ENCODE measurements at places on chromosomes 13 and 19.

- DNase-seq = no peak
Observed at GRCh38 chr13:40494513-40494912, 171.9 kb downstream of the FOXO1 start.

DNA sequence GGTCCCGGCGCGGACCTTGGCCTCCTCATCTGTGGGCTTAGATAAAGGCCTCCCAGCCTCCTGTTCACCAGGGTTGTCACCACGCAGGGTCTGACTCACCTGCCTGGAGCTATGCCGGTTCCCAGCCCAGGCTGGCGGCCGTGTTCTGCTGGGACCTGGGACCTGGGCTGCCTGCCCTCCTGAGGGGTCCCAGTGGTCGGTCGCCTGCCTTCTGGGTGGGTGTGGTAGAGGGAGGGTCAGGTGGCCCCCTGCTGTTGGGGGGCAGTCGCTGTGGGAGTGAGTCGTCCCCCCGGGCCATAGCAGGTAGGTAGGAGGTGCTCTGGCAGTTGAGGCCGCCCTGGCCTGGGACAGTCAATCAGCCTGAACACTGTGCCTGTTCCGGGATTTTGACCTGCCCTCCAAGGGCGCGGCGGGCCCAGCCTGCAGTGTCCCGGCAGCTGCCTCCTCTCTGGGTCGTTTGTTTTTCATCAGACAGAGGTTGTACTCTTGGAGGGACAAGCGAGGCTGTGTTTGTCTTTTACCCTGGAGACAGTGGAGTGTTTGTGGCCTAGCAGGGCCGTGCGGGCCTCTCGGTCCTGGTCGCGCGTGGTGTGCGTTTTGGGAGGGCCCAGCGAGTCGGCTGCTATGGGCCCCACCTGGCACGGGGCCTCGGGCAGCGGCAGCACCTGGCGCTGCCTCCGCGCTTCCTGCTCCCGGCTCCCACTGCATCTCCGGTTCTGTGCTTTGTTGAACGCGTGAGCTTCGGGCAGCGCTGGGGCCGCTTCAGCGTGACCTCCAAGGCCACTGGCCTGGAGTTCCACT, 2.6 kb downstream of the ADAT3 start:
- no peak for DNase-seq

DNA sequence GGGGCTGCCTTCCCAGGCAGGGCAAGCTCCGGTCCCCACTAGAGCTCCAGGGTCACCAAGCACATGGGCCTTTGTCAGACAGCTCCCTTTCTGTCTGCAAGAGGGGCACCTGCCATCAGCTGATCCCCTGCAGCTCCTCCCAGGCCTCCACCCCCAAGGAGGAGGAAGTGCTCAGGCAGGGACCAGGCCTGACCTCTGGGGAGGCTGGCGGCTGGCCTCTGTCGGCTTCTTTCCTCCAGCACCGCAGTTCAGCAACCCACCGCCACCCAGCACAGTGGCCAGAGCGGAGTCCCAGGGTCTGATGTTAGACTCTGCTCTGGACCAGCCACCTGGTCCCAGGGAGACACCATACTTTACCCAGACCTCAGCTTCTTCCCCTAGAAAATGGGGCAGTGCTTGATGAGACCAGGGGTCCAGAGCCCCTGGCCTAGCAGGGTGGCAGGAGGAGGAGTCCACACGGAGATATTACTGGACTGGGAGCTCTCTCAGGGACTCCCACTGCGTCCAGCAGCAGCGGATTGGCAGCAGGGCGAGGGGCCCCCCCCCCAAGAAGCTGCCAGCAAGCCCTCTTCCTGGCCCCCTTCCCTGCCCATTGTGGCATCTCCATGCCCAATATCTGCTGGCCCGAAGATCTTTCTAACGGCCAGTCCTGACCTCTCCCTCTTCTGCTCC, 24.1 kb downstream of the NKPD1 start:
- DNase-seq = no peak

DNA sequence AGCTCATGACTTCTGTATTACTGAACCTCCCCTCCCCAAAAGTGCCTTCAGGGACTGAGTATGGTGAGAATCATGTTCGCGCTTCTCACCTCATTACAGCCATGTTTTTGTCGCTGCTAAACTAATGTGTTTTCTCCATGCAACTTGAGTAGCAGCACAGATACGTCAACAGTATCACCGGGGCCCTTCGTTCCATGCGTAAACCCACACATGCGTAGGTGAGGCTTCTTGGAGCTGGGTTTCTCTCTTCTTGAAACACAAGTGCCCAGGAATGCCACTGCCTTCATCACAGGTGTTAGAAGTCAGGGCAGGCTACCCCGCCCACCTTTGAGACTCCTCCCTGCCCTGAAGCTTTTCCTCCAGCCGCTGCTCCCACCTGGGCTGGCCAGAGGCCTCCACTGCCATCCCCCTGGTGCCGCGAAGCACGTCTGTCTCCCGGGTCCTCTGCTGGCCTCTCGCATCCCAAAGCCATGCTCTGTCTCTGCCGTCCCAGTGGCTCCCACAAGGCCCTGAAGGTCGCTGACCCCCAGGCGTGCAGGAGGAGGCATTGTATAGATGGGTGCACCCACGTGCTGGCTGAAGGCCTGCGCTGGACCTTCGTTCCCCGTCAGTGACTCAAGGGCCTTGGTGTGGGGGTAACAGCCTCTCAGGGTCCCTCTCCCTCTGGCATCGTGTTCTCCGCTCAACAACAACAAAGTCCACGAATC, 135.3 kb upstream of the MCF2L start:
- DNase-seq = no peak

GRCh38 chr19:16040642-16041041, 35.7 kb upstream of the TPM4 start:
- peak; percentile 20 for DNase-seq

- DNase-seq = no peak
Observed at GRCh38 chr13:50721672-50721992, 121.9 kb downstream of the DLEU7 start.

- DNase-seq = no peak
Observed at GRCh38 chr19:50967929-50968715, 1.3 kb downstream of the KLK6 start.

DNA sequence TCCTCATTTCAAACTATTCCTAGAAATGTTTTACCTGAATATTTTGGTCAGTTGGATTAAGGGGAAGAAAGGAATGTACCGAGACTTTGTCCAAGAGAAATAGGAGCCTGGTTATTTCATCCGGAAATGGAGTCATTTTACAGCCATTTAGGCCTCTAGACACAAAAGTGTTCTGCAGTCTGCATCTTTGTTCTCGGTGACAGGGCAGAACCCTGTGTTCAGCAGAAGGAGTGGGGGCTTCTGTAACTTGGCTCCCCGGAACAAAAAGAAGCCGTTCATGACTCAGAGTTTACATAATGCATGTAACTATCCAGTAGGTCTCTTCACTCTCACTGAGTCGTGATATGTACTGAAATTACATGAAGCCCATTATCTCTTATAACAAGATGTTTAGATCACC, 21.6 kb upstream of the FNDC3A start:
- peak; percentile 40 for DNase-seq

GRCh38 chr13:80296638-80297037, 44.3 kb downstream of the SPRY2 start:
- DNase-seq = no peak

DNA sequence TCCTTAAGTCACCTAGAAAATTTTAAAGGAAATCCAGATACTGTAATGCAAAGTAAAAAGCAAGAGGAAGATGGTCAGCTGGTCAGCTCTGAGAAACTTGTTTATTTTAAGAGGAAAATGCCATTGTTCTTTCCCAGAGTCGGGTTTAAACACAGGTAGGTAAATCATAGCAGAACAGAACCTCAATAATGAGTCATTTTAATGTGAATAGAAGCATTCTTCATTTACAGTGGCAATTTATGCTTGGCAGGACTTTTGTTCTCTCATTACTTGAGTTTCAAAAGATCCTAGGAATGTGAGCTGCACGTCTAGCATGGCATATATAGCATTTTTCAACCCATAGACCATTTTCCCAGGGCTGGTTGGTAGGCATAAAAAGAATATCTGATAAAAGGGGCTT, 132.3 kb downstream of the LIG4 start:
- no peak for DNase-seq

DNA sequence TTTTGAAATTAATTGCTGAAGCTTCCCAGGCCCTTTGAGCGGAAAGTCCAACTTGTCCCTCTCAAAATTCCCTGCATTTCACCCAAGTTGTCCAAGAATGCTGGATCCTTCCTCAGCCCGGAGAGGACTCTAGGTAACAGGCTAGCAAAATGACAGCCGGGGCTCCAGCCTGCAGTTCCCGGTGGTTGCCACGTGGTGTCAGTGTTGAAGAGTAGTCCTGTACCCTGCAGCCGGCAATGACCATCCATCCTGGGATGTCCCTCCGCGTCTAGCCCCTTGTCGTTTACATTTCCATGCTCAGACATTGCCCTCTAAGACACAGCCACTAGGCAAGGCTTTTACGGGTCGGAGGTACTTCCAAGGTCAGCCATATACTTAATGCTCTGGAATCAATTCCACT, 31.4 kb upstream of the MTIF3 start:
- peak; percentile 20 for DNase-seq

DNA sequence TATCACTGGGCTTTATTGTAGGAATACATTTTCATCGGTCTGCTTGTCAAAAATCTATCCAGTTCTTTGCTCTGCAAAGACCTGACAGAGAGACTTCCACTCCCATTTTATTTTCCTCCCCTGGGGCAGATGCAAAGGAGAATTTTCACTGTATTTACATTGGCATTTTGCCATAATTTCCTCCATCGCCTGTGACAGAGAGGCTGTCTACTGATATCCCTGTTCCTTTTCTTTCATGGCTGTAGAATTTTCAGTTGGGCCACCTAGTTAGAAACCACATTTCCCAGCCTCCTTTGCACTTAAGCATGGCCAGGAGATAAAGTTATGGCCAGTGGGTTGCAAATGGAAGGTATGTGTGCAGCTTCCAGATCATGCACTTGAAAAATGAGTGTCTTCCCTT, 89.3 kb downstream of the NUFIP1 start:
- DNase-seq = no peak

- DNase-seq = no peak
Observed at GRCh38 chr19:16091546-16092475, 15.5 kb downstream of the TPM4 start.

GRCh38 chr13:97283888-97284287, 61.8 kb downstream of the MBNL2 start:
- no peak for DNase-seq

GRCh38 chr13:78820541-78820940, 161.6 kb upstream of the OBI1 start:
- DNase-seq = no peak

GRCh38 chr13:60370343-60370742, 26.7 kb upstream of the TDRD3 start:
- no peak for DNase-seq

DNA sequence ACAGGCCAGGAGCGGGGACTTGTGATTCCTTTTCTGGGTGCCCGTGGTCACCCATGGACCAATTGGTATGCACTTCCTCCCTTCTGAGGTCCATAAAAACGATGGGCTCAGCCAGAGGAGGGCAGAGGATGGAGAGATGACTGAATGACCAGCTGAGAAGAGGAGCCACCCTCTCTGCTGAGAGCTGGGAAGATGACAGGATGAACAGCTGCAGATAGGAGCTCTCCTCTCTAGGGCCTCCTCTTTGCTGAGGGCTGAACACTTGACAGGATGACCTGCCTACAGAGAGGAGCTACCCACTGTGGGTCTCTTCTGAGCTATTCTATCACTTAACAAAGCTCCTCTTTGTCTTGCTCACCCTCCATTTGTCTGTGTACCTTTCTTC, 4.1 kb downstream of the IGFL4 start:
- DNase-seq = no peak

GRCh38 chr13:82011355-82011754, 1670.4 kb upstream of the SPRY2 start:
- no peak for DNase-seq

- DNase-seq = no peak
Observed at GRCh38 chr13:99905224-99905623, 66.3 kb downstream of the ZIC5 start.

GRCh38 chr19:10290357-10290875, 664 bp downstream of the ICAM5 start:
- no peak for DNase-seq

DNA sequence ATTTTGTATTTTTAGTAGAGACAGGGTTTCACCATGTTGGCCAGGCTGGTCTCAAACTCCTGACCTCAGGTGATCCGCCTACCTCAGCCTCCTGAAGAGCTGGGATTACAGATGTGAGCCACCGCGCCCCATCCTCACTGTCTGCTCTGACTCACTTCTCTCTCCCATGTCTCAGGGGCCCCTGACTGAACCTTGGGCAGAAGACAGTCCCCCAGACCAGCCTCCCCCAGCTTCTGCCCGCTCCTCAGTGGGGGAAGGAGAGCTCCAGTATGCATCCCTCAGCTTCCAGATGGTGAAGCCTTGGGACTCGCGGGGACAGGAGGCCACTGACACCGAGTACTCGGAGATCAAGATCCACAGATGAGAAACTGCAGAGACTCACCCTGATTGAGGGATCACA, 5.0 kb downstream of the SIGLEC9 start:
- DNase-seq = no peak

GRCh38 chr13:74571811-74572210, 437.6 kb upstream of the KLF12 start:
- no peak for DNase-seq

DNA sequence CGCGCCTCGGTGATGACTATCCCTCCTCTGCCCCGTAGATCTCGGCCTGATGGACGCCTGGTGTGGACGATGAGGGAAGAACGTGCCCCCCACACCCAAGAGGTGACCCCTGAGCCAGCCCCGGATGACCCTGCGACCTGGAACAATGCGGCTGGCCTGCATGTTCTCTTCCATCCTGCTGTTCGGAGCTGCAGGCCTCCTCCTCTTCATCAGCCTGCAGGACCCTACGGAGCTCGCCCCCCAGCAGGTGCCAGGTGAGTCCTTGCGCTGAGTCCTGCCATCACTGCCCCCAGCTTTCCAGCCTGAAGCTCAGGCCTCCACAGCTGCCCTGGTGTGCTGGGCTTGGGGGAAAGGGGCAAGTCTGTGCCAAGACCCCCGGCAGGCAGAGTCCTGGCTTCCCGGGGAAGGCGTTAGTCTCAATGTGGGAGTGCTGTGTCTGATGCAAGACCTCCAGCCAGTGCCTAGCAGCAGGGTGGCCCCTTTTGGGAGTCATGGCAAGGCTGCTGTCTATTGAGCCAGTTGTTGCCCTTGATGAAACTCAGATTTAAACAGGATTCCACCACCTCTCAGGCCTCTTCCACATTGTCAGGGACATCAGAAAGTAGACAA, 67.5 kb downstream of the CHST8 start:
- DNase-seq = no peak

- peak; percentile 36 for DNase-seq
Observed at GRCh38 chr19:10043286-10043927, 30.1 kb downstream of the RDH8 start.

- no peak for DNase-seq
Observed at GRCh38 chr19:13214036-13214730, 64.0 kb downstream of the IER2 start.

- no peak for DNase-seq
Observed at GRCh38 chr13:60701895-60702294, 304.9 kb downstream of the TDRD3 start.

- DNase-seq = no peak
Observed at GRCh38 chr19:17790059-17790780, 4.7 kb upstream of the B3GNT3 start.

Measured in fibroblast of skin of right biceps (primary cell).